ENCODE measurements at places on chromosomes 5 and 9.

- no peak for DNase-seq
These were observed at the start of gene ALDH1A1 for GRCh38 chr9:72952914-72953313. Gene ALDH1A1 (minus strand): TSS chr9:72953053. CDS start chr9:72953000, 53 bp downstream.

DNA sequence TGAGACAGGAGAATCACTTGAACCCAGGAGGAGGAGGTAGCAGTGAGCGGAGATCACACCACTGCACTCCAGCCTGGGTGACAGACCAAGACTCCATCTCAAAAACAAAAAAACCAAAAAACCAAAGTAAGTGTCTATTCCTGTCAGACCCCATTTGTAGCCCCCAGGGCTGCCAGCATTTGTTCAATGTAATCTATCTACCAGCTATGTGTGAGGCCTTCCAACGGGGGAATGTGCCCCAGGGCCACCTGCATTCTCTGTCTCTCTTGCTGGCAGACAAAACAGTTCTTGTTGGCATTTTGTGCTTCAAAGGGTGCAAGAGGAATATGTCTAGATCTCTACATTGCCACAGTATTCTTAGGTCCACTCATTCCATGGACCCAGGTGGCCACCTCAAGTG, 34.1 kb downstream of the CD14 start:
- no peak for DNase-seq

GRCh38 chr9:86252870-86253269, 6.6 kb downstream of the C9orf153 start:
- no peak for DNase-seq

- no peak for DNase-seq
These were observed 439.1 kb upstream of the KIF2A start for GRCh38 chr5:61866930-61867329.

- no peak for DNase-seq
These were observed 41.9 kb downstream of the SYK start for GRCh38 chr9:90843525-90843924.

GRCh38 chr9:107963246-107963645, 473.7 kb upstream of the KLF4 start:
- no peak for DNase-seq

DNA sequence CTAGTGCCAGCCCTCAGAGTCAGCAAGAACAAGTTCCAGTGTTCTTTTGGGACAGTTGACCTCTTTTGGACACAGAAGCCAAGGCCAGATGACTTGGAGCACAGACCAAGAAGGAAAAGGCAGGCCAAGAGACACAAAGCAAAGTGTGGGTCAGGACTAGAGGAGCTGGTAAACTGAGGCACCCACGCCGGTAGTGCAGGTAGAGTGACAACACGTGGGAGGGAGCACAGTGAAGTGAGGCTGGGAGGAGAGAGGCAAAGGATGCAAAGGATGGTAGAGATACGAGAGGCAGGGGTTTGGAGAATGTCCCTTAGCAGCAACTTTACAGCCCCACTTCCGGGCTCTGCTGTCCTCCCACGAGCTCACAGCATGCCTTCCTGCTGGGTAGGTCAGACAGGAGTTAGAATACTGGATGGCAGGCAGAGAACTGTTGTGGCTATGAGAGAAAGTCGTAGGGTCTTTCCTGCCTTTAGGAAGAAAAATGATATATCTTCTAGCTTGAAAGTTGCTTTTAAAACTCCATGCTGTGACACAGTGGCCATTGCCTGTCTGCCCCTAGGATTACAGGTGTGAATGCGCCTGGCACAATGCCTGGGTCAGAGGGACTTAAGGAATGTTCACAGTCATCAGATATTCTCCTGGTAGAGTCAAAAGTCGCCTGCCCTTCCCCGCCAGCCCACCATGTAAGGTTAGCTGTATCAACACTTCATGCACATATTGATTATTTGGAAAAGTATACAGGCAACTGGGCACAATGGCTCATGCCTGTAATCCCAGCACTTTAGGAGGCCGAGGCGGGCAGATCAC, 97.9 kb downstream of the PDE8B start:
- DNase-seq = no peak

GRCh38 chr5:104053353-104053649, 490.7 kb upstream of the NUDT12 start:
- DNase-seq = no peak

DNA sequence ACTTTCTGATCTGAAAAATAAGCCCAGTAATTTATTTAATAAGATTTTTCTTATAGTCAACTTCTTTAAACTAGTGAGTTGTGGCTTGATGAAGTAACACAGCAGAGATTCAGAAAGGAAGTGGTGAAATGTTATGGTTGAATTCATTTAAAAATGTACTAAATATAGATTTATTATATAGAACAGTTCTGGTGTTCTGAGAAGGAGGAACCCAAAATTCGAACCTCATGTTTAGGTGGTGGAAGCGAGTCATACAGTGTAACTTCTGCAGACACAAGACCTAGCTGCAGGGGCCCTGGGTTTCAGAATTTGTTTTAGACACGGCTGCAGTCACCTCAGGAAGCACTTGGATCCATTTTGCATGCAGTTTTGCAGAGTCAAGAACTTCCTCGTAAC, 188.2 kb downstream of the TRIO start:
- no peak for DNase-seq

GRCh38 chr5:58318468-58318867, 141.4 kb downstream of the PLK2 start:
- no peak for DNase-seq

DNA sequence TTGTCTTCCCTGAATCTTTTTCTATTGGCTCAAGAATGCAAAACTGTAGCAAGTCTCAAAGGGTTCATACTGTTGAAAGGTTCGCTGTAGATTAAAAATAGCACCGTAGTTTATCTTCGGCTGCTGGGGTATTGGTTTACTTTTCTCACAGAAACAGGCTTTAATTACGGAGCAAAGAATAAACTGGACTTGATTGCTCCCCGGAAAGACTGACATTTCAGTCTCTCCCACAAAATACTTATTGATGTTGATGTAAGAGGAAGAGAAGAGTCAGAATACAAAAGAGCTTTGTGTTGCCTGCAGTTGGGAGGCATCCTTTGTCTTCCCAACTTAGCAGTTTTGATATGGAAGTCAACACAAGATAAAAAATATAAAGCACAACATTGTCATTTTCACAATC, 183.9 kb upstream of the DMAC1 start:
- DNase-seq = no peak

- DNase-seq = no peak
These were observed 39.7 kb downstream of the RAPGEF6 start for GRCh38 chr5:131595088-131596033.

DNA sequence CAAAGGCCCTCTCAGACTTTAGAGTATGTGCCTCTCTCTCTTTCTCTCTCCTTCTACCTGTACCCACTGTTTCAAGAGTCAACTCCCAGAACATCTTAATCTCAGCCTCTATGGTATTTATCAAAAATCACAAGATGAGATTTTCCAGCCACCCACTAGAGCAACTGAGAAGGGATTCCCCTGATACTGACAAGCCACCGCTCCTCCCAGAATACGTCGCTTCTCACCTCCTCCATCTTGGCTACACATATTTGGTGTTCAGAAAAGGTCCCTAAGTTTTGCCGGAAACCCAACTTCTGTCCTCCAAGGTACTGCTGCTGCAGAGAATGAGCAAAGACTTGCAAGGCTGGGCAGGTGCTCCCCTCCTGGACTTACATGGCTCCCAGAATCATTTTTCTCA, 6.1 kb downstream of the GARIN3 start:
- DNase-seq = no peak

DNA sequence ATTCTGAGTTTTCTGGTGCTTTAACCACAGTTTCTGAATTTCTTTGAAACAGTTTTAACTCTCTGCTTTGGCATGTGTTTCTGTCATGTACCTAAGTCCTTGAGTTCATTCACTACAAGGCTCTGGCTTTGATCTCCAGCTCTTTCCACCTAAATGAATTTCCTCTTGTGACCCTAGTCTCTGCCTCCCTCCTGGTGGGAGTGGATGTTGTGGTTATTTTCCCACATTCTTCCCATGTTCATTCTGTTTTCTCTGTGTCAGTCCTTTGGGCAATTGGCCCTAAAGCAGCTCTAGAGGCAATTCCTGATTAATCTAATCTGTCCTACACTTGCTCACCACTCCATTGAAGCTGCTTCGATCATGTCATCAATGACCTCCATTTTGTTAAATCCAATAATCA, 28.4 kb upstream of the DPYSL3 start:
- no peak for DNase-seq

DNA sequence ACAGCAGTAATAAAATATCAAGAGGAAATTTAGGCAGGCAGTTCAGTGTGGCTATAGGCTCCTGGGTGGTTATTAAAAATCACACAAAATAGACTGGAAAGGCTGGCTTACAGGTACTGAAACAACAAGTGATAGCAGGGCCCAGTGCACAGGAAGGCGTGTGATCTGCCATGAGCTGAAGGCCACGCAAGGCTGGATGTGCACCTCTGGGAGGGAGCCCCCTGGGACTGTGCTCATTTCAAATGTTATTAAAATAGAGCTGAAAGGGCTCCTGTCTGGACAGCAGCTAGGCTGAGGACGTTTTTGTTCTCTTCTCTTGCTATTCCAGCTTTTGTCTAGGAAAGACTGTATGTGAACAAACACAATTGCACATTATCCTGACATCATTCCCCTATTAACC, 324.3 kb upstream of the RFX3 start:
- DNase-seq = no peak

- DNase-seq = no peak
These were observed 9.2 kb downstream of the C9orf85 start for GRCh38 chr9:71920456-71921189.

- DNase-seq = no peak
These were observed 101.0 kb upstream of the PTPN3 start for GRCh38 chr9:109599131-109599530.

- DNase-seq = no peak
These were observed 42.9 kb downstream of the FAF2 start for GRCh38 chr5:176491101-176491502.

- DNase-seq = no peak
These were observed 6.8 kb downstream of the NR2F1 start for GRCh38 chr5:93589829-93590215.

DNA sequence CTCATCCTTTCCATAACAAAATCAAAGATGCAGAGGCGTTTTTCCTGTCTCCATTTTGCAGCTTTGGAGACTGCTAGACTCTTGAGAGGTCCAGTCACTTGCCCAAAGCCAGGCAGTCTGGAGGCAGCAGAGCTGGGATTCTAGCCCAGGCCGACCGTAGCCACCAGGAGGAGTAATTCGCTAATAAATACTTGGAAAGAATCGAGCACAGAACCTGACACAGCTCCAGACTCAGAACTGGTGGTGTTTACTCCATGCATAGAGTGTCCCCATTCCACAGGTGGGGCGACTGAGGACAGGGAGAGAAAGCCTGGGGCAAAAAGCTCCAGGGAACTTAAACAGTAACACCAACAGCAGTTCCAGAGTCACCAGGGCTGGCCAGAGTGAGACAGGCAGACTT, 10.7 kb upstream of the CERCAM start:
- no peak for DNase-seq

GRCh38 chr5:166532456-166533220, 1758.8 kb upstream of the WWC1 start:
- DNase-seq = no peak

DNA sequence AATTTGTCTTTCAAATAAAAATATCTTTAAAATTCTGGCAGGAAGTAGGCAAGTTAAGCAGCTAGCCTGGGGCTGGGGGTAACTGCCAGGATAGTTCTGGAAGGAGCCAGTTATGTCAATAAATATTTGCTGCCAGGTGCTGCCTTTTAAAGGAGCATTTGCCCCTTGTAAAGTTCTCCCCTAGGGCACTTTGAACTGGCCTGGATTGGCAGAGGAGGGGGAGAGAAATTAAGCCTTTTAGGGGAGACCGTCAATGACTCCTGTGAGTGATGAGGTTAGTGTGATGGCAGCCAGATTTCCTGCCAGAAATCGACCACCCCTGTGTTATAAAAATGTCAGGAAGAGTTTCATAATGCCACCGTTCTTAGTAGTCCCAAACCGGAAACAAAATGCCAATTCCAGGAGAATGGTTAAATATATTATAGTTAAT, 89.8 kb upstream of the ELL2 start:
- no peak for DNase-seq

DNA sequence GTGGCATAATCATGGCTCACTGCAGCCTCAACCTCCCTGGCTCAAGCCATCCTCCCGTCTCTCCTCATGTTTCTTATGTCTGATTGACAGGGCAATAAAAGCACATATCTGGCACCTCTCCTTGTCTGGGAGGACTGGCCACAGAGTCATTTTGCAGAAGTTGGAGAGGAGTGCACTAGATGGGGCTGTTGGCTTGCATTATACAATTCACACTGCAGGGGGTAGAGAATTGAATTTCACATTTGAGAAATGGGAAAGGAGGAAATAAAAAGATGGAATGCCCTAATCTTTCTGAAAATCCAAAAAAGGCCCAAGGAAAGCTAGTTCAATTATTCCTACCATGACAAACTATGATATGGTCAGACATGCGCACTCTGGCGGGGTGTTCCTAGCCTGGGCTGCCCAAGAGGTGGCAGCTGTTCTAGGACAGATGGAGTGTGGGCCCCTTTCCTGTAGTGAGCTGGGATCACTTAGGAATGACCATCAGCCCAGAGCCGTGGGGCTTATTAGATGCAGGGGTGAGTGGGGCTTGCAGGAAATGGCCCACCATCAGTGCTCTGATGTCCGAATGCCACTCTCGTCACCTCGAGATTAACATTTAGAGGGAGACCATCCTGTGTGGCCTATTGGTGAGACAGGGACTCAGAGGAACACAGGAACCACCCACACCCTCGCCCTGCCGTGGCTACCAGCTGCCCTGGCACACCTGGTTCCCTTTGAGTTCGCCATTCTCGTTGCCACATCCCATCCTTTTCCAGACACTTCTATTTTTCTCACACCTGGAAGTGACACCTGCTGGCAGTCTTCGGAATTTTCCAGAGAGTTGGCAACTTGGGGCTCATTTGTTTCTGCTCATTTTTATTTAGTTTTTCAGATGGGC, 21.8 kb upstream of the ANKRD18A start:
- no peak for DNase-seq

GRCh38 chr5:53712327-53712726, 151.9 kb downstream of the NDUFS4 start:
- no peak for DNase-seq

DNA sequence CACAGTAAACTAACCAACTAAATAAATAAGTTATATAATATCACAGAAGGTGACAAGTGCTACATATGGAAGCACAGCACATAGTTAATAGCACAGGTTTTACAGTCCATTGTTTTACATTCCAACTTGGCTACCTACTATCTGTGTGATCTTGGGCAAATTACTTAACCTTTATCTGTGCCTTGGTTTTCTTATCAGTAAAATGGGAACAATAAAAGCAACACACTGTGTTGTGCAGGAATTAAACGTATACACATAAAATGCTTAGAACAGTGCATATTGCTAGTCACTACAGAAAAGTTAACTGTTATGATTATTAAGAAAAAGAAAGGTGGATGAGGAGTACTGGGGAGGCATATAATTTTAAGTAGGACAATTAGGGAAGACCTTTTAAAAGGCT, 42.8 kb upstream of the GOLGA1 start:
- no peak for DNase-seq

DNA sequence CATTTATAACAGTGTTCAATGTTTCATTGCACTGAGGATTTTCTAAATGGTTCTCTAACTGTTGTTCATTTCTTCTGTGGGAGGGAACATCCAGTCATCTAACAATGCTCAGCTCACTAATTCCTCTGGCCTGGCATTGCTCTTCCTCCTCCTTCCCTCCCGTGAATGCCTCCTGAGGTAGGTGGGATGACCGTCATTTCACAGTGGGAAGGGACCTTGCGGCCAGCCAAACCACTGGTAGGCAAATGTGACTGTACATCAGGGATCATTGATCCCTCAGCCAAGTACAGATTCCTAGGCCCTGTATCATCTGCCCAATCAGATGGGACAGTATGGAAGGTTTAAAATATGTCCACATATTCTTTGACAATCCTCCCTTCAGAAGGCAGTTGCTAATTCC, 23.7 kb upstream of the VDAC1 start:
- no peak for DNase-seq
